ENCODE measurements at places on chromosomes 13 and 19.

GRCh38 chr13:32254916-32255723 is 60.0 kb downstream of the ZAR1L start:
- DNase-seq = no peak

- DNase-seq = no peak
Observed at GRCh38 chr13:75879656-75880055, 243.5 kb downstream of the LMO7 start.

DNA sequence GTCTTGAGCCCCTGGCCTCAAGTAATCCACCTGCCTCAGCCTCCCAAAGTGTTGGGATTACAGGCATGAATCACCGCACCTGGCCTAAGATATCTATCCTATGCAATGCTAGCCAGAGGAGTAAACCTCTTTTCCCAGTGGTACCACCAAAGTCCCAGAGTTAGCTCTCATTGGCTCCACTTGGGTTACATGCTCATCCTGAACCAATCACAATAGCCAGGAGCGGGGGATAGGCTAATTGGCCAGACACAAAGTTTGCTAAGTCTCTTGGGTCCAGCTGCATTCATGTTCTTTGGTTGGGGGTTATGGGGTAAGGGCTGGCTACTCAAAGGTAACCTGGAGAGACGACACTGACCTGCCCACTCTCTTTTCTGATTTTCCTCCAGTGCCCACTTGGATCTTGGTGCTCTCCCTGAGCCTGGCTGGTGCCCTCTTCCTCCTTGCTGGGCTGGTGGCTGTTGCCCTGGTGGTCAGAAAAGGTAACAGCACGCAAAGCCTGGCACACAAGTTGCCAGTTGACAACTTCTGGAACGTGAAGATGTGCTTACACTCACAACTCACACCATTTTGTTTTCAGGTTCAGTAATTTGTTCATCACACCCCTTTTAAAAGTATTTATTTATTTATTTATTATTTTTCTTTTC is 7.8 kb downstream of the C19orf38 start:
- no peak for DNase-seq

DNA sequence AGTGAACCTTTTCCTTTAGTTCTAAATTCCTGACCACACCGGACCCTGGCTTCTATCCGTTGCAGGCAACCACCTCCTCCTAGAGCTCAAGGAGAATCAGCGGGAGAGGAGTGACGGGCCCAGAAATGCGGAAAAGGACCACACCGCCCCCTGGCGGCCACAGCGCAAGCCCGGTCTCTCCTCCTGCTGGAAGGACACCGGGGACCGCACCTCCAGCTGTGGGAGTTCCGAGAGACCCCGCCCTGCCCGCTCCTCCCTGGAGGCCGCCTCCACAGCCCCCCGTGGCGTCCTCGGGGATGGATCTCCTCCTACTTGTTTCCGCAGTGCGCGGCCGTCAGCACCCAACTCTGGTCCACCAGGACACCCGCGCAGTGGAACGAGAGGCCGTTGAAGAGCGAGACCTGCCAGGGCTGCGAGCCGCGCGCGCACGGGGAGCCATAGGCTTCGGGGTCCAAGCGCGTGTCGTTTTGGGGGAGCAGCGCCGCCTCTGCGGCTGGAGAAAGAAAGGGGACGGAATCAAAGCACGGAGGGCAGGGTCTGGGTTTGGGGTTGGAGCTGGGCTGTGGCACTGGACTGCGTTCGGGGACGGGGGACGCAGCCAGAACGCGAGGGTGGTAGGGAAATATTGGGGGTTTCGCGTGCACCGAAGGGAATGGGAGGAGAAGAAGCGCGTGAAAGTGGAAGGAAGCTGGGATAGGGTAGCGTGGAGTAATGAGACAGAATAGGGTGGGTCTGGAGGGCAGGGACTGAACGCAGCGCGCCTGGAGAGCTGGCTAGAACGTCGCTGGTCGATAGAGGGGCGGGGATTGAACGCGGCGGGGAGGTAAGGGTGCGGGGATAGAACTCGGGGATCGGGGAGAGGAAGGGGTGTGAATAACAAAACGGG is 2.5 kb downstream of the KLK10 start:
- no peak for DNase-seq

GRCh38 chr19:7873304-7874075 is 700 bp downstream of the PRR36 start:
- DNase-seq = no peak

GRCh38 chr19:23800271-23800670 is 41.6 kb upstream of the ZNF681 start:
- DNase-seq = no peak

GRCh38 chr13:44693156-44693764 is 117.1 kb upstream of the TSC22D1 start:
- DNase-seq = no peak

DNA sequence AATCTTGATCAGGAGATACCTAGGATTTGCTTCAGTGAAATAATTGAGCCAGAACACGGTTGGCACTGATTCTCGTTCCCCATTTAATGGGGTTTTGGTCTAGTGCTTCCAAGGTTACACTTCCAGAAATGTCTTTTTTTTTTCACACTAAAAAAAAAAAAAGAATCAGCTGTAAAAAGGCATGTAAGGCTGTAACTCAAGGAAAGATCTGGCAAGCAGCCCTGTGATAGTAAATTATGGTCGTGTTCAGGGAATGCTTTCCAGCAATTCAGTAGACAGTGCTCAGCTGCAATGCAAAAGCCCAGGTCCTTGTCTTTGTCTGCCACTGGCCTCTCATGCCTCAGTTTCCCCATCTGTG is 27.2 kb upstream of the NDUFS7 start:
- no peak for DNase-seq

DNA sequence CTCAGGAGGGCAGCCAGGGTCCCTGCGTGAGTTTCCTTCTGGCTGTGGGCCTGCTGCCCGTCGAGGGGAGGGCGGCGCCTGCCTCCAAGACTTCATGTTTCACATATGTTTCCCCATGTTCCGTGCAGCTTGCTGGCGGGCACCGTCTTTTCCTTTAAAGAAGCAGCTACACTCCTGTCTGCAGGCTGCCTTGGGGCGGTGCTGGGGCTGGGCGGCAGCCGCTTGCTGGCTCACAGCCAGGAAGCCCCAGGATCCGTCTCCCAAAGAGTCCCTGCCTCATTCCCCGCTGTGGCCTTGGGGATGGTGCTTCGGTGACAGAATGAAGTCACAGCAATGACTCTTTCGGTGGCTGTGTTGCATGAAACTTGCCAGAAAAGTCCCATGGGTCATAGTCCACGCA is 24.9 kb downstream of the PIAS4 start:
- no peak for DNase-seq

DNA sequence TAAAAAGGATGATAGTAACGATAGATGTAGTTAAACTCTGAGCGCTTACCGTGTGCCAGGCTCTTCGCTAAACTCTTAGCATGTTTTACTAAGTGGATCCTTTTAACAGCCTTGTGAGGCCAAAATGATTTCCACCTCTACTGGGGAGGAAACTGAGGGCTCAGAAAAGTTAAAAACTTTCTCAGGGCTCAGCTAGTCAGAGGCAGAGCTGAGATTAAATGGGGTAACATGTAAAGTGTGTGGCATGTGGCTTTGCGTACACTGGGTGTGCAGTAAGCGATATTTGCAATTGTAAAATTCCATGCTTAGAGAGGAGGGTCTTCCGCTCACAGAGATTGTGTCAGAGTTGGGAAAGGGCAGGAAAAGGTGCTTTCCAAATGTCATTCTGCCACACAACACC is 1.7 kb downstream of the U2AF2 start:
- DNase-seq = no peak

DNA sequence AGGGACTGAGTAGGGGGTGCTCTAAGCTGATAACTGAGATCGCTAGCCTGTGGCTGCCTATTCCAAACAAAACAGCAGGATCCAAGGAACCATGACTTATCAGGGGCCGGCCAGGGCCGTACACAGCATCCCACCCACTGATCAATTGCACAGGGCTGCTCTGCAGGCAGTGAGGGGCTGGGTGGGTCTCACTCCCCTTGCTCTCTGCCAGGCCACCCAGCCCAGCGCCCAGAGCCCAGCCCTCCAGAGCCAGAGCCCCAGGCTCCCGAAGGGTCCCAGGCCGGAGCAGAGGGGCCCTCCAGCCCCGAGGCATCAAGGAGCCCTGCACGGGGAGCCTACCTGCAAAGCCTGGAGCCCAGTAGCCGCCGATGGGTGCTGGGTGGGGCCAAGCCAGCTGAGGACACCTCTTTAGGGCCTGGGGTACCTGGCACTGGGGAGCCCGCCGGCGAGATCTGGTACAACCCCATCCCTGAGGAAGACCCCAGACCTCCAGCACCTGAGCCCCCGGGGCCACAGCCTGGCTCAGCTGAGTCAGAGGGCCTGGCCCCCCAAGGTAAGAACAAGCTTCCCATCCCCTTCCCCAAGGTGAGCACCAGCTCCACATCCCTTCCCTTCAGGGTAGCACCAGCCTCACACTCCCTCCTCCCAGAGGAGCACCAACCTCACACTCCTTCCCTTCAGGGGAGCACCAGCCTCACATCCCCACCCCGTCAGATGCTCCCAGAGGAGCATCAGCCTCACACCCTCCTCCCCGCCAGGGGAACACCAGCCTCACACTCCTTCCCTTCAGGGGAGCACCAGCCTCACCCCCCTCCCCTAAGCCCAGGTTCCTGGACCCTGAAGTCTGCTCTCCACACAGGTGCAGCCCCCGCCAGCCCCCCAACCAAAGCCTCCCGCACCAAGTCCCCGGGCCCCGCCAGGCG is 1.9 kb downstream of the SYDE1 start:
- DNase-seq = no peak

DNA sequence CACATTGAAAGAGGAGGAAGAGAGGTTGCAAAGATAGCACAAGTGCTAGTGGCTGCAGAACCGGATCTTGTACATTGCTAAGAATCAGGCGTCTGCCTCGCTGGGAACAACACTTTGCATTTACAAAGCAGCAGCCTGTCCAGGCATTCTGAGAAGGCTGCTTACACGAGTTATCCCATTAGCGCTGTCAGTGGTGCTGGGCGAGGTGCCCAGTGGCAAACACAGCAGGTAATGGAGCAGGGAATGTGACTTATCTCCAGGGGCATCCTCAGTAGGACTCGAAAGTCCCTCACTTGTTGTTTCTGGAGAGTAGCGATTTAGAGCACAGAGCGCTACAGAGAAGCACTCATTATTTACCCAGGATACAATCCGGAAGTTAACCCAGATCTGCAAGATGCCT is 209.6 kb downstream of the OLFM4 start:
- DNase-seq = no peak

- DNase-seq = no peak
Observed at GRCh38 chr13:90577726-90578125, 769.8 kb upstream of the MIR17HG start.

DNA sequence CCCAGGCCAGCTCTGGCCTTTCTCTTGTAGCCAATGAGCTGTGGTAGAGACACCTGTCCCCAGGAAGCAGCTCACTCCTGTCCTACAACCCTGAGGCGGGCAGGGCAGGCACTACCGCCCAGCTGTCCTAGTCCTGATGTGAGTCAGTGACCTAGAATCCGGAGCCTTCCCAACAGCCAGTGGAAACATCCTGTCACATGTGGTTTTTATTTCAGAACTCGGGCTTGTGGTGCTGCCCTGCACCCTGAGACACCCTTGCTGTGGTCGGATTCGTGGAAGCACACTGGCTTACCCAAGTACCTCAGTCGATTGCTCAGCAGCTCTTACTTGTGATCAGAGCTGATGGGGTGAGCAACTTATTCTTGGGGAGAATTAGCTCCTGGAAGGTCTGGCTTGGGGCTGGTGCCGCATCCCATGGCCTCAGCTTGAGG is 83.6 kb upstream of the ARHGEF7 start:
- DNase-seq = no peak

DNA sequence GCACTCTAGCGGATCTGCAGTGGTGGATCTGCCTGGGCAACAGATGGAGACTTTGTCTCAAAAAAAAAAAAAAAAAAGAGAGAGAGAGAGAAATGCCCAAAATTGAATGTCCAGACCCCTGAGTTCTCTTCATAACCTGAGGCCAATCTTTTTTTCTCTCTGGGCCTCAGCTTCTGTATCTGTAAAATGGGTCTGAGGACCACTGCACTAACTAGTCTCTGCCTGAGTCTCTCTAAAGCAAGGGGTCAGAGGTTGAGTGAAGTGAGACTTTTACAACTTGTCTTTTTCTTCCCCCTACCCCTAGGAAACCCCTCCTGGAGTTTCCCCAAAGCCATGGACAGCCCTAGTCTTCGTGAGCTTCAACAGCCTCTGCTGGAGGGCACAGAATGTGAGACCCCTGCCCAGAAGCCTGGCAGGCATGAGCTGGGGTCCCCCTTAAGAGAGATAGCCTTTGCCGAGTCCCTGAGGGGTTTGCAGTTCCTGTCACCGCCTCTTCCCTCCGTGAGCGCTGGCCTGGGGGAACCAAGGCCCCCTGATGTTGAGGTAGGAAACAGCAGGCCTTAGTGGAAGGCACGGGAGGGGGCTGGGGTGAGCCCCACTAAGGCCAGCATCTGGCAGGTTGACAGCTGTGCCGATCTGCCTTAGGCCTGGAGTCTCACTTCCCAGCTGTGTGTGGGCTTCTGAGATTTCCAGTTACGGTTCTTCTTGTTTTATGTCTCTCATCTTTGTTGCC is 1.8 kb downstream of the TMEM91 start:
- no peak for DNase-seq

- no peak for DNase-seq
Observed at GRCh38 chr19:45558399-45558878, 26.2 kb downstream of the OPA3 start.

- DNase-seq = no peak
Observed at GRCh38 chr13:27988520-27988919, at the start of gene URAD. Gene URAD, minus strand, starts transcription at chr13:27988693. Its CDS starts 56 bp downstream, at chr13:27988637.

- DNase-seq = peak; percentile 42
Observed at GRCh38 chr13:40598569-40598968, 67.9 kb downstream of the FOXO1 start.

GRCh38 chr13:60662595-60662994 is 265.6 kb downstream of the TDRD3 start:
- DNase-seq = no peak

GRCh38 chr19:52170863-52171320 is 529 bp downstream of the ZNF836 start:
- no peak for DNase-seq

GRCh38 chr19:52665529-52665928 is 27.4 kb upstream of the ZNF83 start:
- DNase-seq = no peak

GRCh38 chr19:5954293-5954692 is 23.6 kb downstream of the RANBP3 start:
- DNase-seq = no peak

DNA sequence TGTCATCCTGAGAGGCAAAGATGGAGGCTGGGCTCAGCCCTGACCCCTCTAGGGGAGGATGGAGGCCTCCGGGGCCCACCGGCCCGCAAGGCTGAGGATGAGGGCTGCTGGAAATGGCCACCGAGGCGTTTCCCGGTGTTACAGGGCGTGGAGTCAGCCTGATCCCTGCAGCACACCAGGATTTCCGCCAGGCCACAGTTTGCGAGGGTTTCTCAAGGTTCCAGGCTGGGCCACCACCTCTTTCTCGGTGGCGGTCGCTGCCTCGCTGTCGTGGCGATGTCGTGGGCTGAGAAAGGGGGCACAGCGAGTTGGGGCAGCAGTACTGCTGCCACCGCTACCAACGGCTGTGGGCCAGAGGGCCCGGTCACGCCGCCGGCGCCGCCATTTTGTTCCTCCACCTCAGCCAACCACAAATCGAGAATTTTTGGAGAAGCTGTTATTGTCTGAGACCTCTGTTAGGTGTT is at the start of gene CSNK1A1L:
Gene CSNK1A1L, minus strand, starts transcription at position 414 of the 464 bp plus-strand sequence. Its CDS starts 408 bp downstream, at position 6.
- DNase-seq = no peak

- DNase-seq = no peak
Observed at GRCh38 chr19:3618144-3618810, 8.3 kb downstream of the CACTIN start.

- no peak for DNase-seq
Observed at GRCh38 chr13:35621989-35622388, 145.5 kb upstream of the MAB21L1 start.

Data from esophagus muscularis mucosa (tissue), 4 donors.